T-helper 2 cell (primary cell): ENCODE measurements at places on chromosomes 6 and 20.

- no peak for DNase-seq
Measured at GRCh38 chr6:170545405-170545804, 7.7 kb downstream of the PSMB1 start.

GRCh38 chr20:54027704-54028103 lies 42.7 kb downstream of the BCAS1 start:
- DNase-seq, result no peak

DNA sequence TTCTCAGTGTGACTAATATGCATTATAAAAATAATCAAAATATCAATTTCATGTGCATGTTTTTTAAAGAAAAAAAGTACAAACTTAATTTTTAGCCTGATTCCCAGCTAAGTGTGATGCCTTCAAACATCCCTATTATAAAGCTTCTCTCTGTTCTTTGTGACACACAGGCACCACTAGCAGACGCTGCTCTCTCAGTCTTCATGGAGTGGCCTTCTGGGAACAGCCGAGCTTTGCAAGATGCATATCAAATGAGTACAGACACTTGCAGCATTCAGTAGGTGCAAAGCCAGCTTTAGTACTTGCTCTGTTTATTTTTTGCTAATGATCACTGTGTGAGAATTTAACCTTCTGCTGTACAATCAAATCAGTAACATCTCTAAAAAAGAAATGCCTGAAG lies 340.0 kb downstream of the ADGRB3 start:
- DNase-seq, result no peak

GRCh38 chr6:169559592-169559991 lies 142.2 kb downstream of the WDR27 start:
- no peak for DNase-seq

DNA sequence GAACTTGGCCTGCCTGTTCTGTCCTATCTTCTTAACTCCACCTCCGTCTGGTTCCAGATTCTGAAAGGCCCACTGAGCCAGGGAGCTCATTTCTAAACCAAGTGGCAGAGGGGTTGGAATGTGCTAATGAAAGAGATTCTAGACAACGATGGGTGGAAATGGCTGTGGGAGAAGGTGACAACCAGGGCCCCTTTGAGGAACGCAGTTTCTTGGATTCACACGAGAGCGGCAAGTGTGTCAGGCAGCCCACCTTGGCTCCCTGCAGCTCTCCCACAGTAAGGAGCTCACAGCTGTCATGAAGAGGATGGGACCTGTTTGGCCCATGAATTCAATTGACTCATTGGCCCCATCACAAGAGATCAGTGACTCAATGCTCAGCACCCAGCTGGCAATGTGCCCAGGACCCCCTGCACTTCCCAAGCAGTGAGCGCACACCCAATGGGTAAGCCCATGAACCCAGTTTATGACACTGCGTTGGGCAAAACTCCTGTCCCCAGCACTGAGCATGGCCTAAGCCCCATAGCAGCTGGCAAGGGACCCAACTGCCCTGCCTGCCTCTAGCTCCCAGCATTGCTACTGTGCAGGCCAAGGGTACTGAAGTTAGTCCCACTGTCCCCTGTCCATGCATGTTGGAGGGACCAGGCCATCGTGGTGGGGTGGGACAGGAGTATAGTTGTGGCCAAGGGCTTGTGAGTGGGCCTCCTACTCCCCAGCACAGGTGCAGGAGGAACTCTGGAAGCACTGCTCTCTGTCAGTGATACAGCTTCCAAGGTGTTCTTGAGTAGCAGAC lies 16.4 kb downstream of the MRPS18A start:
- DNase-seq, result no peak
